Uterus (tissue), 4 donors: ENCODE measurements at places on chromosomes 13 and 19. TPM values are rescaled to one million over a fixed set of nuclear protein-coding genes. Genes with fewer than 3 reads are reported as not detected.
A peak's percentile ranks its signal among the peaks of the same experiment; 100 is the strongest.

GRCh38 chr19:55441319-55441691, 1.8 kb downstream of the SHISA7 start:
- no peak for DNase-seq
- H3K4me3 ChIP-seq = no peak overlapping the region

Gene EFNB2
- total RNA-seq = 8.8 TPM

DNA sequence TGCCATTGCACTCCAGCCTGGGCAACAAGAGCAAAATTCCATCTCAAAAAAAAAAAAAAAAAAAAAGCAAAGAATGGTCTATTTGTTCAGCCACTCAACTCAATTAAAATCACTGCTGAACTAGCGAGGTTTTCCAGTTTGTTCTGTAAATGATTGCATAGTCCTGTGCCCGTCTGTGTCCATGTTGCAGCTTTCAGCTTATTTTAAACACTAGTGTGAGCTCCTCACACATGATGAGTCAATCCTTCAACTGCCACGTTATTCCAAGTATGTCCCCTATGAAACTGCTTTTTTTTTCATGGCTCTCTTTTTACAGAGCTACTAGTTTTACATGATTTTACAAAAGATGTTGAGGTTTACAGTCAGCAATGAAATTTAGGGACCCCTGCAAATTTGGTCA, 12.2 kb downstream of the SUGP2 start:
- no peak overlapping the region for H3K4me3 ChIP-seq
- H3K27ac ChIP-seq = no peak overlapping the region
- no peak for DNase-seq
- no peaks in the 10 kb centered on the region for H3K36me3 ChIP-seq

Gene HRC
- total RNA-seq = 0.51 TPM

Gene PGLYRP2
- not detected for total RNA-seq

DNA sequence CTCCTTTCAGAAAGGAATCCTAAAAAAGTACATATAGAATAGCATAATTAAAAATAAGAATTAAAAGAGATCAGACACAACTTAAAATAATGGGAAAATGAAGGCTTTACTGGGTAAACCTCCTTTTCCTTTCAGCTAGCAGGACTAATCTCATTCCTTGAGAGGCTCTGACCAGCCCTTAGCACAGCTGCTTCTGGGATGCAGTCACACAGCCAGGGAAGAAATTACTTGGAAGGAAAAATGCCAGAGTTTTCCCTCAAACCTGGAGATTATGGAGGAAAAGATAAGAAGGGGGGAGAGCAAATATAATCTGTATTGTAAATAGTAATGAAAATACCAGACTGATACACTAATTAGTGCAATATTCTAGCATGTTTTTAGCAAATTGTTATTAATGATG, 91.8 kb downstream of the LRCH1 start:
- H3K27ac ChIP-seq = peak overlapping the region; percentile 75
- no peaks in the 10 kb centered on the region for H3K36me3 ChIP-seq
- peaks cover 7% of the 10 kb centered on the region for H3K4me1 ChIP-seq
- H3K4me3 ChIP-seq = no peak overlapping the region

GRCh38 chr13:28177327-28177726, 39.0 kb downstream of the PAN3 start:
- H3K4me3 ChIP-seq = no peak overlapping the region
- no peaks in the 10 kb centered on the region for H3K36me3 ChIP-seq
- no peaks in the 10 kb centered on the region for H3K27me3 ChIP-seq
- H3K27ac ChIP-seq = no peak overlapping the region
- no peak for DNase-seq

DNA sequence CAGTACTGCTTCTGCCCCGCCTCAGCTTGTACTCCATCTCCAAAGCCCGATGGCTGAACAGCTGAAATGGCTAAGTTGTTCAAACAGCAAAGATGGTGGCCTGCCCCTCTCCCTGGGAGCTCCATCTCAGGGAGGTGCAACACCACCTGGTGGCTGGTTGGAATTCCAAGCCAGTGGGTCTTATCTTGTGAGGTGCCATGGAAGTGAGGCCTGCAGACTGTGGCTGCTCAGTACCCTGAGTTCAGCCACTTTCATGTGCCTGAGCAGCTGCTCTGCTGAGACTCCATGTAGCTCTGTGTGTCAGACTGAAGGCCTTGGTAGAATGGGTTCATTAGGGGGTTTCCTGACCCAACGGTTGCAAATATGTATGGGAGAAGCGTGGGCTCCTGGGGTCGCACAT, 67.3 kb upstream of the SPRY2 start:
- H3K36me3 ChIP-seq = no peaks in the 10 kb centered on the region
- no peak overlapping the region for H3K27ac ChIP-seq
- no peaks in the 10 kb centered on the region for H3K27me3 ChIP-seq
- H3K4me1 ChIP-seq = no peaks in the 10 kb centered on the region

GRCh38 chr19:16073988-16074387, 2.3 kb upstream of the TPM4 start:
- H3K4me3 ChIP-seq = no peak overlapping the region
- peak overlapping the region; percentile 100 for H3K27ac ChIP-seq
- no peak for DNase-seq
- H3K27me3 ChIP-seq = no peaks in the 10 kb centered on the region
- H3K36me3 ChIP-seq = no peaks in the 10 kb centered on the region
- H3K4me1 ChIP-seq = no peaks in the 10 kb centered on the region

Gene IGSF23
- not detected for total RNA-seq

- no peaks in the 10 kb centered on the region for H3K27me3 ChIP-seq
- no peak for DNase-seq
- H3K4me1 ChIP-seq = no peaks in the 10 kb centered on the region
- H3K4me3 ChIP-seq = no peak overlapping the region
- no peak overlapping the region for H3K27ac ChIP-seq
- H3K36me3 ChIP-seq = no peaks in the 10 kb centered on the region
Observed at GRCh38 chr13:24459234-24459633, 53.3 kb downstream of the PARP4 start.

Gene ZNF429
- total RNA-seq = 16.9 TPM

GRCh38 chr19:18924684-18925213, 5.2 kb downstream of the DDX49 start:
- no peak overlapping the region for H3K27ac ChIP-seq
- DNase-seq = no peak
- no peaks in the 10 kb centered on the region for H3K27me3 ChIP-seq
- no peaks in the 10 kb centered on the region for H3K36me3 ChIP-seq

Gene ZNF763
- 1.0 TPM for total RNA-seq

DNA sequence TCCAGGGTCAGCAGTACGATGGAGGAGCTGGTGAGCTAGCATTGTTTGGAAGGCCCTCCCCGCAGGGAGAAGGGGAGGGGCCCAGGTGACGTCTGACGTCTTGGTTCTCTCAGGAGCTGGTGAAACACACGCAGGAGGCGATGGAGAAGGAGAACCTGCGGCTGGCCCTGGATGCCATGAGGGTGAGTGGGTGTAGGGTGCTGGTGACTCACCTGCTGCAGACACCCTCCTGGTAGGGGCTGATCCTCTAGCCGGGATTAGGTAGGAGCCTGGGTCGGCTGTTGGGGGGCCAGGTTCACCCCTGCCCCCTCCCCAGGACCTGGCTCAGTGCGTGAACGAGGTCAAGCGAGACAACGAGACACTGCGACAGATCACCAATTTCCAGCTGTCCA, 55.8 kb downstream of the VAV1 start:
- H3K36me3 ChIP-seq = no peaks in the 10 kb centered on the region
- no peaks in the 10 kb centered on the region for H3K27me3 ChIP-seq
- H3K4me3 ChIP-seq = no peak overlapping the region
- H3K27ac ChIP-seq = no peak overlapping the region

GRCh38 chr13:74646091-74646490, 511.9 kb upstream of the KLF12 start:
- no peaks in the 10 kb centered on the region for H3K36me3 ChIP-seq
- no peaks in the 10 kb centered on the region for H3K27me3 ChIP-seq
- H3K4me1 ChIP-seq = no peaks in the 10 kb centered on the region

- H3K27me3 ChIP-seq = no peaks in the 10 kb centered on the region
- H3K4me3 ChIP-seq = no peak overlapping the region
- H3K27ac ChIP-seq = no peak overlapping the region
- peak; percentile 27 for DNase-seq
- H3K36me3 ChIP-seq = no peaks in the 10 kb centered on the region
- H3K4me1 ChIP-seq = no peaks in the 10 kb centered on the region
Observed at GRCh38 chr19:31254180-31254551, 95.1 kb downstream of the TSHZ3 start.

- no peak overlapping the region for H3K4me3 ChIP-seq
- no peaks in the 10 kb centered on the region for H3K36me3 ChIP-seq
- no peaks in the 10 kb centered on the region for H3K27me3 ChIP-seq
- no peak for DNase-seq
Observed at GRCh38 chr19:35360880-35361420, 2.7 kb downstream of the FFAR3 start.

DNA sequence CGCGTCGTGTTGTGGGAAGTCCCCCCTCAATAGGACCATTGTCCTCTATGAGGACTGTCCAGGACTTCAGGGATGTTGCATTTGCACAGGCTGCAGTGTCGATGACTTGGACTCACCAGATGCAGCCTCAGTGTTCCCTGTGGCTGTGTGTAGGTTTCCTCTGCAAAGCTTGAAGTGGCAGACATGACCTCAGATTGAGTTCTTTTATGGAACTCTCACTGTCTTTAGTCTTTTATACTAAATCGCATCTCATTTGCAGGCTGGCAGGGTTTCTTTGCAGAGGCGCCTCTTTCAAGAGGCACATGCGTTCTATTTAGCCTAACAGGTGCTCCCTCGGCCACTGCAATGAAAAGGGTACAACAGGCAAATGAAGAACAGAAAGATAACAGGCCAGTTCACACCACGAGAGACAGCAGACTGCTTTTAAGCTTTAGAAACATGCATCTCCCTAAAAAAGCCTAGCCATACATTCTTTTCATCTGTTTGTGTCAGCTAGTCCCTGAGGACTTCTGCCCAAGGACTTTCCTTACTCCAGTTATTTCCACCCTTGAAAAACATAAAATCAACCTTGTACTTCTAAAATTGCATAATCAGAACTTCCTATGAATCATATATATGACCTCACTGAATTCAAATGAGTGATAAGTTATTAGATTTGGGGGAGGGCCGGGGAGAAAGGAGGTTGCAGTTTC, 118.4 kb downstream of the RAB20 start:
- H3K4me1 ChIP-seq = no peaks in the 10 kb centered on the region
- peak overlapping the region; percentile 64 for H3K27ac ChIP-seq
- H3K27me3 ChIP-seq = no peaks in the 10 kb centered on the region
- DNase-seq = no peak
- no peaks in the 10 kb centered on the region for H3K36me3 ChIP-seq
- no peak overlapping the region for H3K4me3 ChIP-seq

- no peaks in the 10 kb centered on the region for H3K27me3 ChIP-seq
- H3K4me1 ChIP-seq = no peaks in the 10 kb centered on the region
- DNase-seq = no peak
- H3K36me3 ChIP-seq = no peaks in the 10 kb centered on the region
Observed at GRCh38 chr19:51713319-51714285, 10.2 kb downstream of the HAS1 start.

- peaks cover 6% of the 10 kb centered on the region for H3K4me1 ChIP-seq
- DNase-seq = peak; percentile 65
- peak overlapping the region; percentile 90 for H3K27ac ChIP-seq
- no peaks in the 10 kb centered on the region for H3K27me3 ChIP-seq
- H3K4me3 ChIP-seq = no peak overlapping the region
Observed at GRCh38 chr19:46133101-46133627, 8.7 kb upstream of the IGFL3 start.

GRCh38 chr13:57340878-57341277, 173.9 kb downstream of the PRR20E start:
- H3K4me1 ChIP-seq = no peaks in the 10 kb centered on the region
- no peak for DNase-seq
- H3K36me3 ChIP-seq = no peaks in the 10 kb centered on the region
- H3K27me3 ChIP-seq = no peaks in the 10 kb centered on the region
- no peak overlapping the region for H3K4me3 ChIP-seq
- no peak overlapping the region for H3K27ac ChIP-seq

DNA sequence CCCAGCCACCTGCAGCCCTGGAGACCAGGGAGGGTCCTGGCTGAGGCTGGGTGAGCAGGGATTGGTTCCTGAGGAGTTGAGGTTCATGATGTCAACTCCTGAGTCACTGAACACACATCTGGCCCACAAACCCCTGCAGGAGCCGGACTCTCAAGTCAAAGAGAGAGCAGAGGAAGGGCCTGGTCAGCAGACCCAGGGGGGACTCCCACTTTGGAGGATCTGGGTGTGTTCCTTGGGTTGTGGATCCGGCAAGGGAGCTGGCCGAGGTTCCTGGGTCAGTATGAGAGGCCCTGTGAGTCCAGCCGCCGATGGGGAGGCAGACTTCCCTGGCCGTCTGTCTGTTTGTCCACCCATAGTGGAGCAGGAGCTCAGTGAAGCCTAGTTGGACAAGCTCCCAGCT, 4.0 kb downstream of the SLC7A10 start:
- H3K4me1 ChIP-seq = no peaks in the 10 kb centered on the region
- H3K36me3 ChIP-seq = no peaks in the 10 kb centered on the region
- DNase-seq = no peak
- no peak overlapping the region for H3K27ac ChIP-seq
- peaks cover 24% of the 10 kb centered on the region for H3K27me3 ChIP-seq
- H3K4me3 ChIP-seq = no peak overlapping the region

DNA sequence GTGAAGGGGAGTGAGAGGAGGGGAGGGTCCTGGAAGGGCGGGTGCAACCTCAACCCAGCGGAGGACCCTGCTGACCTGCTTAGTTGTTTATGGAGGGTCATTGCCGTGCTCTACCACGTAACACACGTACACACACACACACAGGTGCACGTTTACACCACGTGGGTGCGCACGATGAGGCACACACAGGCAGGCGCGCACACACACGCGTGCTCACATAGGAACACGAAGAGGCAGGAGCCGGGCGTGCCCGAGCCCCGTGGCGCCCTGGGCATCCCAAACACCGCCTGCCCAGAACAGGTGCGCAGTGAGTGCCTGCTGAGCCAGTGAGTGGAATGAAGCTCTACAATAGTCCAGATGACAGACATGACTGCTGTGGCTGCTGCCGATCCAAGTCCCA, 11.2 kb upstream of the MADCAM1 start:
- H3K4me3 ChIP-seq = no peak overlapping the region
- no peak overlapping the region for H3K27ac ChIP-seq
- no peaks in the 10 kb centered on the region for H3K27me3 ChIP-seq

DNA sequence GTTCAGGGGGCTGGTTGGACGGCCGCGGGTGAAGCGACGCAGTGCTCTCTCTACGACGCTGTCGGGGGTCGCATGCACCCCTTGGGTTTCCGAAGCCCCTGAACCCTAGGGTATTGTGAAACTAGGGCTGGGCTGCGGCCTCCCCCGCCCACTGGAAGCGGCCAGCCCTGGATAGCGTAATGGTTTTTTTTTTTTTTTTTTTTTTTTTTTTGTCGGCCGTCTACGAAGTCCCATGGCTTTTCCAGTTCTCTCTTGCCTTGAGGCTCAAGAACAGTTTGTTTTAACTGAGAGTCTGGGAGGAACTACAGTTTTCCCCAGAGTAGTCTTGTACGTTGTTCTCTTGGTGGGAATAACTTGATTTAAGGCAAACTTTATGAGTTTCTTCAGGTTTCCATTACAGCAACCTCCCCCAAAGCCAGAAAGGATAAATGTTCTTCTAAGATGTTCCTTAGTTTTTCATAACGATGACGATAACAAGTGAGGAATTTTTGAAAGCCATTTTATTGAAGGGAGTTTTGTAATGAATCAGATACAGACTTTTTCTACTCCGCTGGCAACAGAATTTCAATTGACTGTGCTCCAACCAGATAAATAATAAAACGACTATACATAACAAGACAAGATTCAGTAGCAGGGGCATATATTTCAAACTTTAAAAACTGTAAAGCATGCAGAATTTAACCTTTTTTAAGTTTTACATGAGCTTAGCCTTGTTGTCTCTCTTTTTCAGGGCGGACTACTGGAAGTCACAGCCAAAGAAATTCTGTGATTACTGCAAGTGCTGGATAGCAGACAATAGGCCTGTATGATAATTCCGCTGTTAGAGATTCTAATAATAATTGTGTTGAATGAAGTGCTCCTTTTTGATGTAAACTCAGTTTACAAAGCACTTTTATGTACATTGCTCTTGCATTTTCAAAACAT, 867 bp downstream of the WBP4 start:
- no peaks in the 10 kb centered on the region for H3K27me3 ChIP-seq
- no peaks in the 10 kb centered on the region for H3K36me3 ChIP-seq
- H3K4me1 ChIP-seq = no peaks in the 10 kb centered on the region
- H3K4me3 ChIP-seq = peak overlapping the region; percentile 84
- H3K27ac ChIP-seq = peak overlapping the region; percentile 99

Gene ZNF256
- 10.8 TPM for total RNA-seq
